ENCODE measurements at places on chromosomes 2 and 18. TPM values are rescaled to one million over a fixed set of nuclear protein-coding genes. Genes with fewer than 3 reads are reported as not detected.

CFC1 gene
- polyA plus RNA-seq = not detected

UGT1A3 gene
- not detected for polyA plus RNA-seq

LYPD6B gene
- 53.0 TPM for polyA plus RNA-seq

FBXO36 gene
- 16.8 TPM for polyA plus RNA-seq

CXCR4 gene
- 12.3 TPM for polyA plus RNA-seq

SERPINB3 gene
- 2.4 TPM for polyA plus RNA-seq

ALKAL2 gene
- polyA plus RNA-seq = 69.4 TPM

FSIP2 gene
- polyA plus RNA-seq = 14.6 TPM

TIA1 gene
- polyA plus RNA-seq = 57.7 TPM

GRCh38 chr2:160753960-160754359 is 260.4 kb upstream of the RBMS1 start:
- DNase-seq = no peak

DNA sequence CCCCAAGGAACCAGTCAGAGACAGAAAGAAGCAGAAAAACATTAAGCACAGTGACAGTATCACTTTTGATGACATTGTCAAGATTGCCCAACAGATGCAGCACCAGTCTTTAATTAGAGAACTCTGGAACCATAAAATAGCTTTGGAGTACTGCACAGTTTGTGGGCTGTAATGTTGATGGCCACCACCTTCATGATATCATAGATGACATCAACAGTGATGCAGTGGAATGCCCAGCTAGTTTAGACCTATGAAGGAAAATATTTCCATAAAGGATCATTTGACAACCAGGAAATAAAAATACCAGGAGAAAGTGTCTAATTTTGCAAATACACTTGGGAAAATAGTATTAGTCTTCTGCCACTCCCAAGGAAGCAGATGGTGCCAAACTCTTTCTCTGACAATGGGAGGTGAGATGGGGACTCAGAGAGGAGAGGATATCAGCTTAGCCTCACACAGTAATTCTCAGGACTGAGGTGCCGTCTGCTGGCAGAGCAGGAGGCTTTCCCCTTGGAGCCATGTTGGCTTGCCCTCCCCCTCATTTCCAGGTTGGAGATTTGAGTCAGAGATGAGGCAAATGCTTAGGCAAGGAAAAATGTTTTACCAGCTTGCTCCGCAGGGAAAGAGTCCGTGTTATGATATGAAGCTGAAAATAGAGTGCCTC is 107.5 kb upstream of the CELF4 start:
- DNase-seq = no peak

DNA sequence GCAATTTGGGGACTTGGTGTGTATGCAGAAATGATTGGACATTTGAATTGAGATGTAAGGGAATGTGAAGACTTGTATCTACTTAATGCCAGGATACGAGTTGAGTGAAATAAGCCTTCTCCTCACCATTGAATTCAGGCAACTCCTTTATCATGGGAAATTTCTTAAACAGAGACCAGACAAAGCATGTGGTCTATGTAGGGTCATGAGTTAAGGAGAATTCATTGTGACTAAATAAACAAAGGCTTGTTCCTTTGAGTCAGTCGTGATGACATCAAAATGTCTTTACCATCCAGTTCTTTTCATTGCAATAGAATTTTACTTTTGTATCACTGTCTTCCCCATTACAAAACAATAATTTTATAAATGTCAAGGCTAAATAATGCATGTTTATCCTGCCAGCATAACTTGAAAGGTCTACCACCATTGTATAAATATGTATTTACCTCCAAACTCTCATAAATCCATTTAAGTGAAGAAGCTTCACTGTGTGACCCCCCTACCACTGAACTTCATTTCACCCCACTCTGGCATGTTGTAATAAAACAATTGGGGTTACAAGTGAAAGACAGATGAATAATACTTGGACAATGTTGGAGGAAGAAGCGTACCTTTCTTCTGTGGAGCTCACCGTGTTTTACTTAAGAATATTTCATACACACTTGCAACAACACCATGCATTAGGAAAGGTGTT is 149.4 kb downstream of the EPHA4 start:
- no peak for DNase-seq

DNA sequence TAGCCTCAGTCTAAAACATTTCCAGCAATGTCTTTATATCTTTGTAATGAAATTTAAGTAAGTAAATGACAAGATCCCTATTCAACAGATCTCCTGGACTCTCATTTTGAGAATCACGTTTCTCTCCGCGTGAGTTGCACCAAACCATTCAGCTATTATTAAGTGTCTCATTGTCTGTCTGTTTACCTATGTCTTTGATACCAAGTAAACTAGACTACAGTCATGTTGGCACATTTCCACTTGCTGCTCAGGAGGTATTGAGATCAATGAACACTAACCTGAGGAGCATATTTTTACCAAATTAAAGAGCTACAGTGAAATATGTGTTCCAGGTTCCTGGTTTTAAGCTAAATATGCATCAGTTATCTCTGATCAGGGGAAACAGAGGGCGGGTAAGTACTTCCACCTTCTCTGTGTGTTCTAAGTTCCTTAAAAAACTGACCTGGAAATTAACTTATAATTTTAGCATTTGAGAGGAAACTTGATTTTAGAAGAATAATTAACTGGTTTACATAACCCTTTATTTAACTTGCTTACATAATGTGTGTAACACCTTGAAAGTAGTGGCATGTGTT is 125.8 kb downstream of the OSBPL6 start:
- DNase-seq = no peak

DNA sequence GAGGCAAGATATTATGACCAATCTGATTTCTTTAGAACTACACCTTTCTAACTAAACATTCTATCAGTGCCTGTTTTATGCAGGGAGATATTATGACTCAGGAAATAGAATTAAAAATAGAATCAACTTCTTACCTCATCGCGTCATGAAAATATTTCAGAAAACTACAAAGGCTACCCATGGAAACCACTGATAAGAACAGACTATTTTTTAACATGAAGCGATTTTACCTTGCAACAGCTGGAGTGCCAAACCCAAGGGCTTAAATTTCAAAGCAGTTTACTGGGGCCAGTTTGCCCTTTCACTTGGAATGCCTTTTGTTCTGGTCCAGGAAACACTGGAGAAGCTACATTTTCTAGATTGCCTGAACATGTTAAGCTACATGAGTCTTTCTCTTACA is 304.8 kb upstream of the CCDC68 start:
- no peak for DNase-seq

DNA sequence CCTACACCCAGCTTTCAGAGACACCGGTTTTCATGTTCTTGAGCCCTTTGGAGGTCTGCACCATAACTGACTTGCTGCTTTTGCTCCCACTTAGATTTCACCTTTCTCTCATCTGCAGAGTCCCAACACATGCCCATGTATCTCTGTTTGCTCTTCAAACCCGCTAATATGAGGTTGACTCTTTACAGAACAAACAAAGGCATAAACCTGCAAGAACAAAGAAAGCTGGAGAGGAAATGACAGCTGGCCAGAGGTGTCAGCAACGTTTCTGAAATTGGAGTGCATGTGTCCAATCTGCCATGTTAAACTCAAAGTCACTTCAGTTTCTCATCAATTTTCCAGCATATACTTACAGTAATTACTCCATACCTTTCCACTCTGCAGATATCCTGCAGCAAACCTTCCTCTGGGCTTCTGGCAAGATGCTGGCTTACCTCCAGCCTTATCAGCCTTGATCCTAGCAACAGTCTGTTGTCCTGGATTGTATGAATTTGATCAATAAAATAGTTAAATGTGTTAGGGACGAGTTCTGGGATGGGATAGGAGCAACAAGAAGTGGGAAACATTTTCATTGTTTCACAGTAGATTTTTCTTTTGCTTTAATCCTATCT is 157.4 kb downstream of the FHOD3 start:
- no peak for DNase-seq

GRCh38 chr2:119694845-119695521 is 16.0 kb downstream of the TMEM177 start:
- DNase-seq = no peak

- peak; percentile 59 for DNase-seq
These were observed 1.8 kb downstream of the ZEB2 start for GRCh38 chr2:144517866-144518747.

DNA sequence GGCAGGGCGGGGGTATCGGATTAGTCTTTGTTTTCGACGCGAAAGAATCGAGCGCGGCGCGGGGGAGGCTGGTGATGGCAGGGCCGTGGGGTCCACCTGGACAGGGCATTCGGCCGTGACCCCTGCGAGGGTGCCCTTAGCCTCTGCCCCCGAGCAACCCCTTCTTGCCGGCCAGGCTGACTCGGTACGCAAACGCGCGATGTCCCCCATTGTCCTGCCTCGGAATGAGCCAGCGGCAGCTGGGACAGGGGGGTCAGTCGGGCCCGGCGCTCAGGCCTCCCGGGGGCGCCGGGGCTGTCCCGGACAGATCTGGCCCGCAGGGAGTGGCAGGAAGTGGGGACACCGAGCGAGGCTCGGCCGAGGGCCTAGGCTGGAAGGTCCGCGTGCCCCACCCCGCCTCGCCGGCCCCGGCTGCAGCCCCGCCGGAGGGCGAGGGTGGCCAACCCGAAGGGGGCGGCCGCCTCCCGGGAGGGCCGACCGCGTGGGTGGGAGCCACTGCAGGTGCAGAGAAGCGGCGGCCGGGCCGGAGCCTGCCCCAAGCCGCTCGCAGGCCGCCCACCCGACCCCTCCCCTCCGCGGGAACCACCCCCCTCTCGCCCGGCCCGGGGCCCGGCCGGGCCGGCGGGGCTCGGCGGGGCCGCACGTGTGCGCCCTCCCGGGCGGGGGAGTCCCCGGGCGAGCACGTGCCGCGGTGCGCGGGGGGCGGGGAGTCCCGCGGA is at the start of gene TET3:
TET3 (plus strand) TSS at position 708 of the 719 bp plus-strand sequence. CDS start 1,494 bp downstream, outside the sequence.
- no peak for DNase-seq

- DNase-seq = no peak
These were observed 172.9 kb downstream of the TPGS2 start for GRCh38 chr18:36655930-36656329.

- DNase-seq = no peak
These were observed 226.4 kb upstream of the HS6ST1 start for GRCh38 chr2:128545085-128545484.

GRCh38 chr18:36592282-36592681 is 236.5 kb downstream of the TPGS2 start:
- DNase-seq = no peak

- no peak for DNase-seq
These were observed 160.8 kb upstream of the HAAO start for GRCh38 chr2:42953216-42953615.

DNA sequence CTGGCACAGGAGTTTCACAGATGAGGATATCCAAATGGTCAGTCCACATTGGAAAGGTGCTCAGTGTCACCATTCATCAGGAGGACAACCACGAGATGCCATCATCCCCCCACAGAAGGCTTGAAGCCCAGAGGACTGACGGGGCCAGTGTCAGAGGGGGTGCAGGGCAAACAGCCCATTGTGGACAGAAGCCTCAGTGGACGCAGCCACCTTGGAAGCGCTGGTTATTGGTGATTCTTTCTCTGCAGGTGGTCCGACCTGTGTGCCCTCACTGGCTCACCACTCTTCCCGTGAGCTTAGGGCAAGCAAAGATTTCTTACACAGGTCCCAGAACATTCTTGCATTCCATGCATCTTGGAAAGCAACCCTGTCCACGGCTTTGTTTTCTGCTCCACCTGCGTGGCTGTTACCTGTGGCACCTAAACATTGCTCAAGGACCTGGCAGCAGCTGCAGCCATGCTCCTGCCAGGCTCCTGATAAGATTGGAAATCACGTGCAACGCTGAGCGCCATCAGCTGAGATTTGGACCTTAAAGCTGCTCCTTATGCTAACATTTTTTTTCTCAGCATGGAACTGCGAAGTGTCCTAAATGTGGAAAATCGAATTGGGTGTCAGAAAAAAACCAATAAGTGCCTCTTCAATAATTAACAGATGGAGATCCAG is 110.9 kb upstream of the CTDP1 start:
- DNase-seq = no peak

- no peak for DNase-seq
These were observed 113.5 kb downstream of the EFEMP1 start for GRCh38 chr2:55809875-55810621.

DNA sequence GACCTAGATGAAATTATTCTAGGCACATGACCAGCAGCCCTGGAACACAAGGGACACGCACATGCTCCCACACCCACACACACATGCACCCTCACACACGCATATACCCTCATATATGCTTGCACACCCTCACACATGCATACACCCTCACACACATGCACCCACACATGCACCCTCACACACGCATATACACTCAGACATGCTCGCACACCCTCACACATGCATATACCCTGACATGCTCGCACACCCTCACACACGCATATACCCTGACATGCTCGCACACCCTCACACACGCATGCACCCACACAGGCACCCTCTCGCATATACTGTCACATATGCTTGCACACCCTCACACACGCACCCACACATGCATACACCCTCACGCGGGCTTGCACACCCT is 61.8 kb downstream of the PARD6G start:
- DNase-seq = no peak

DNA sequence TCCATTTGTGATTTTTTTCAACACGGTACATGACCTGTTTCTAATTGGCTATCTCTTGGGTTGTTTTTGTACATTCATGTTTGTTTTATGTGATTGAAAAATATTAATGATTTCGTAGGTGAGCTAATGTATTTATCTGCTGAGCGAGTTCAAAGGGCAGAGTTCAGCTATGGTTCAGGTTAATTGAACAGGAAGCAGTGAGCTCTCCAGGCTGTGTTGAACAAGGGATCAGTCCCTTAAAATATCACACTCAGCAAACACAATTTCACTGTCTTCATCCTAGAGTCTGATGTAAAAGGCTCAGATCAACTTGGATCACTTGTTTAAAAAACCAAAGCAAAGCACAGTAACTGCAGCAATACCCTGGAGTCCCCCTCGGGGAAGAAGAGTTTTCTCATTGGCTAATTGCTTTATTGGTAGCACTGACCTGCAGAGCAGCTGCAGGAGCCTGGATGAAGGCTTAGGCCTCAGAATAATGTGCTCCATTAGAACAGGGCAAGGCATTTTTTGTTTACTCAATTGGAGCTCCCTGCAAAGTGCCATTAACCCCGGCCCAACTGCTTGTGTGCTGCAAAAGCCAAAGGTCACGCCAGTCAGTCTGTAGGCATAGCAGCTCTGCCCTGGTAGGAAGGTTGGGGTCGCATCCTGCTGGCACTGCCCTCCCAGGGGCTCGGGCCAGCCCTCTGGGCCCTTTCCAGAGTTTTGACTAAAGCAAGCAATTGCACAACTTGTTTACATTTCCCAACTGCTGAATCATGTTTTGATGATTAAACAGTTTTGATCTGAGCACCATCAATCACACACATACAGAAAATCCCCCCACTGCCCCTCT is 10.5 kb downstream of the ONECUT2 start:
- DNase-seq = no peak

DNA sequence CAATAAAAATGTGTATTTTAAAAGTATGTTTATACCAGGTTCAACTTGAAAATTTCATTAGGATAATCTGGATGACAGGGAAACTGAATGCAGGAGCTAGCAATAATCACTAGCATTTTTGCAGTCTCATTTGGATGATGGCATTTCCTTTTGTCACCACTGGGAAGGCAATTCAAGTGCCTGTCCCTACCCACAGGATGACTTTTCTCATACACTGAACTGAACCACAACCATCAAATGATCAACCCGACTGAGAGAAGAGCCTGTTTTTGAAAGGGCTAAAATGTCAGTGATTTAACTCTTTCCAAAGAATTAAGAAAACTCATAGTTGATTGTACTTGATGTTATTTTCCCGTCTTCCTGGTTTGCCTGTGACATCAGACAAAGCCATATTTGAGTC is 115.0 kb downstream of the FAM124B start:
- DNase-seq = no peak
